ENCODE measurements at places on chromosomes 2 and 18.

- no peak for DNase-seq
Measured at GRCh38 chr2:85134896-85135659, 1.9 kb downstream of the TCF7L1 start.

DNA sequence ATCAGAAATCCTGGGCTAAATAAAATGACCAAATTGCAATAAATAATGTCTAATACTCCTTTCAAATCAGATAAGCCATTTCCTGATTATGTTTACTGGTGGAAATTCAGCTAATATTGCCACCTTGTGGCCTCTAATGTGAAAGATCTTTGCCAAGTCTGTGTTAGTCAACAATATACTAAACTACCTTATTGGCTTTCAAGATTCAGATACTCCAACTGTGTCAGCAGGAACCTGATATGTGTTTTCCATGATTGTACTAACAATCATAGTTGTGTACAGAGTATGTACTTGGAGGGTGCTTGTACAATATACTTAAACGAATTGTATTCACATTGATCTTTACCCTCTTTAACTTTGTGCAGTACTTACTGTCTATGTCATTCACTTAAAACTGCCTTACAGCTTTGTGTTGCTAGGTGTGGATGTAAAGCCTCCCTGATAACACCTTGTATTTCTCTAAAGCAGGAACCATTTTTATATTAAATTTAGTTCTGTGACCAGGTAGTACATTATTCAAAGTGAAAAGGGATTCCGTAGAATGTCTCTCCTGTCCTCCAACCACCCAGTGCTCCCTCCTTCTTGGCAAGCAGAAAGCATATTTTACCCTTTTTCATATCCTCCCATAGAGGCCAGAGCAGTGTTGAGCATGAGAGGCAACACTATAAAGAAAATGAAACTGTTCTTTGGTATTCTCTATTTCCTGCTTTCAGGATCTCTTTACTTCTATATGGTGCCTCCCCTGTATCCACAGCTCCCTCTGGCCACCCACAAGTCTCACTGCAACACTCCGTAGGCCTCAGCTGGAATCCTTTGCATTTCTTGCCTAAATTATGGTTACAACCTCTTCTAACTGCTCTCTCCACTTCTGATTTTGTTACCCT is 75.2 kb upstream of the C2orf15 start:
- DNase-seq: peak; percentile 50

GRCh38 chr2:197216361-197216979 is 94.1 kb downstream of the ANKRD44 start:
- DNase-seq: peak; percentile 48

GRCh38 chr2:46053564-46053963 is 243.6 kb upstream of the EPAS1 start:
- DNase-seq: no peak

DNA sequence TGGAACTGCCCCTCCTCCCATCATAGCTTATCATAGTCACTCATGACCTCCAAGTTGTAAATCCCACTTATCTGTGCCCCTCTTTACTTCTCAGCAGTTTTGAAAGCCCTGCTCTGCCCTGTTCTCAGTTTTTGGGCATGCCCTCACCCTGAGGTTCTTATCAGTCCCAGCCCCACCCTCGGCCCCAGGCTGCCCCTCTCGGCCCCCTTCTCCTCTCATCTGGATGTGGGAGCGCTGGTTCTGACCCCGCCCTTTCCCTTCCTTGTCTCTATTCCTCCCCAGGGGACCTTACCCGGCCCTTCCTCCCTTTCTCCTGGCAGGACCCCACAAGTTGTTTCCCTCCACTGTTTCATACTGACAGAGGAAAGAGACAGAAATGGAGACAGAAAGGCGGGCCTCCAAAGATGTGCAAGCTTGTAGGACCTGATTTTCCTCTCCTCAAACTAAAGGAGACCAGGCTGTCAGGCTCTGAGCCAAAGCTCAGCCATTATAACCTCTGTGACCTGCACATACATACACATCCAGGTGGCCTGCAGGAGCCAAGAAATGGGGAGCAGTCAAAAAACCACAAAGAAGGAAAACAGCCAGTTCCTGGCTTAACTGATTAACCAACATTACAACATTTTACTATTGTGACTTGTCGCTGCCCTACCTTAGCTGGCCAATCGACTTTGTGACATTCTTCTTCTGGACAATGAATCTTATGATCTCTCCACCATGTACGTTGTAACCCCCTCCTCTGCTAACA is 171.0 kb upstream of the HS6ST1 start:
- no peak for DNase-seq

GRCh38 chr2:176145085-176145969 is 6.0 kb upstream of the HOXD4 start:
- no peak for DNase-seq

GRCh38 chr2:168234407-168235085 is 12.8 kb downstream of the STK39 start:
- peak; percentile 20 for DNase-seq

DNA sequence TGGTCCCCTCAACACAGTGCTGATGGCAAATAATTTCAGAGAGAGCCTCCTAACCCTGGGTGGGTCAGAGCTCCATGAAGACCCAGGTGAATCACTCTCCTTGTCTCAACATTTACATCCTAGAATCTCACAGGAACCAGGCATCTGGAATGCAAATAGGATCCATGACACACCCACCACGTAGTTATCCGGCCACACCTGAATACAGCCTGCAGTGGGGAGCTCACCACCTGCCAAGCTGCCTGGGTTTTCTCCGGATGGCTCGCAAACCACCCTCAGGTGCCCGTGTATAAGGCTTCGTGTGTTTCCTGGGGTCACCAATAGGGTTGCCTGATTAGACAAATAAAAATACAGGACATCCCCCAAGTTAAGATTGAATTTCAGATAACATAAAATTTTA is 9.9 kb downstream of the CHST10 start:
- DNase-seq: no peak

Measured in activated CD4-positive, alpha-beta T cell treated with anti-CD3 and anti-CD28 coated beads, Interleukin-2, Interleukin-4, amounts not matched to agents 100 ng/mL and 50 ng/mL, durations not matched to agents 16 hours and 8 hours (primary cell).